Esophagus squamous epithelium (tissue), 5 donors: ENCODE measurements at places on chromosomes 1 and 21.

DNA sequence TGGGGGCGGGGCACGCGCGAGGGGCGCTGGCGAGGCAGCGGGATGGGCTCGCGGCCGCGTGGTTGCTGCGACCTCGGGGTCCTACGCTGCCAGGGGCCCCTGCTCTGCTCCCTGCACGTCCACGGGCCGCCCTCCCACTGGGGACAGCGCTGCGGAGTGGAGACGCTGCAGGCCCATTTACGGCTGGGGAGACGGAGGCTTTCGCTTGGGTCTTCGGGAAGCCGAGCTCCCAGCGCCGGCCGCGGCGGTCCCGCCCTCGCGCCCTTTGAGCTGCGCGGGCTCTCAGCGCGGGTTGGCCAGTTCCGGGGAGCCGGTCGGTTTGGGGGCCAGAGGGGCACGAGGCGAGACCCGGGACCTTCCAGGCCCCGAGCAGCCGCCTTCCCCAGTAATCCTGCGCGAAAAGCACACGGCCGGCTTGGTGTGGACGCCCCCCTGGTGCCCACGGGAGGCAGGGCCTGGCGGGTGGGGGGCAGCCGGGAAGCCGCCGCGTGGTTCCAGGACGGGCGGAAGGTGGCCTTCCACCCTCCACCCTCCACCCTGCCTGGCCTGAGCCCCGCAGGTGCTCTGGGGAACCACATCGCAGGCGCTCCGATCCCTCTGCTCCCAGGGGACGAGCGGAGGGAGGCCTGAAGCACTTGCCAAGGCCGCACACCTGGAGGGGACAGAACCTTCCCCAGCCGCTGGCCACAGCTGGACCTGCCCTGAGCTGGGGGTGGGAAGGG lies 570 bp upstream of the PEX10 start:
- DNase-seq: no peak

DNA sequence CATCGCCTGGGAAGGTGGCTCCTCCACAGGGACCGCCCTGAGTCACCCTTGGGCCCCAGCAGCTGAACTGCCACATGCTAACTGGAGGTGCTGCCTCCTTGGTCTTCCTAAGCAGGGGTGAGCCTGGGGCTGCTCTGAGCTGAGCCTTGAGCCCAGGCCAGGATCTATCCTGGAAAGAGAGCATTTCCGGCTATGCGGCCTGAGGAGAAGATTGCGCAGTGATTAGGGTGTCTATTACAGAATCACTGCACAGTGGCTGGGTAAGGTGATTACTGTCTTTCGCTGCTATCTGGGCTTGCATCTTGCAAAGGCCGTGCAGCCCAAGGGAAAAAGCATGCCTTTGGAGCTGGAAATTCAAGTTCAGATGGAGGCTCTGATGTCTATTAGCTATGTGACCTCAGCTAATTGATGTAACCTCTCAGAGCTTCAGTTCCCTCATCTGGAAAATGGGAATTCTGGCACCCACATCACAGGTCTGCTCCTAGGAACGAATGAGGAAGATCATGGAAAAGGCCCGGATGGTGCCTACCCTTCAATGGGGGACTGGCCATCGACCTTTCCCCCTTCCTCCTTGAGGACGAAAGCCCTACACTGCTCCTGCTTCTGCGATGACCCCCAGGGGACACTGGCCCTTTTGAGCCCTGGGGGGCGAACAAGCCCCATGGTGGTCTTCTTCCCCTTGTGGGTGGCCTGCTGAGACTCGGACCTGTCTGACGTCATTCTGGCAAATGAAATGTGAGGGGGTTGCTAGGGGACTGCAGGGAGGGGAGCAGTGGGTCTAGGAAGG lies 38.0 kb downstream of the GPR161 start:
- no peak for DNase-seq

DNA sequence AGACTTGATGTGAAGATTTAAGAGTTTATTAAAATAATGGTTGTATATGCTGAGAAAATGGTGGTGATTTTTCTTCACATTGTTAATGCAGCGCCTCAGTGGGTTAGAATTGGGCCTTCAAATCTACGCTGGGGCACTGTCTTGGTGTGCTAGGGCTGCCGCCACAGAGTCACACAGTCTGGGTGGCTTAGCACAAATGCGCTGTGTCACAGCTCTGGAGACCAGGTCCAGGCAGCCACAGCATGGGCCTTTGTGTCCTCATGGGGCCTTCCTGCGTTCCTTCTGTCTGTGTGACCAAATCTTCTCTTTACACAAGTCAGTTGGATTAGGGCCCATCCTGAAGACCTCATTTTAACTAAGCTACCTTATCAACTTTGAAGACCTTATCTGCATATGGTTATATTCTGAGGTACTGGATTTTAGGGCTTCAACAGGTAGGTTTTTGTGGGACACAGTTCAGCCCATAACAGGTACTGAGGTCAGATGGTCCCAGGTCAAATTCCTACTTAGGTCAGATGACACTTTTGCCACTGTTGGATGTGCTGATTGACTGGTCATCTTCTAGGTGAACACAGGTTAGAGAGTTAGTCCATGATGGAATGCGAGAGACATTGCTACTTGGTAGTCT lies 17.5 kb downstream of the TRAPPC10 start:
- DNase-seq: no peak

GRCh38 chr1:173603056-173603591 lies at the start of gene SLC9C2:
Gene SLC9C2 (minus strand): TSS chr1:173603072. CDS start chr1:173601776, 1,296 bp downstream.
- no peak for DNase-seq

- no peak for DNase-seq
Measured at GRCh38 chr1:112509005-112509659, 367 bp downstream of the WNT2B start.

- DNase-seq: no peak
Measured at GRCh38 chr21:33968995-33969348, 53.4 kb upstream of the ATP5PO start.
